ENCODE measurements at places on chromosomes 11 and 22.

GRCh38 chr22:33519071-33519973 is 401.0 kb downstream of the LARGE1 start:
- no peak for DNase-seq

DNA sequence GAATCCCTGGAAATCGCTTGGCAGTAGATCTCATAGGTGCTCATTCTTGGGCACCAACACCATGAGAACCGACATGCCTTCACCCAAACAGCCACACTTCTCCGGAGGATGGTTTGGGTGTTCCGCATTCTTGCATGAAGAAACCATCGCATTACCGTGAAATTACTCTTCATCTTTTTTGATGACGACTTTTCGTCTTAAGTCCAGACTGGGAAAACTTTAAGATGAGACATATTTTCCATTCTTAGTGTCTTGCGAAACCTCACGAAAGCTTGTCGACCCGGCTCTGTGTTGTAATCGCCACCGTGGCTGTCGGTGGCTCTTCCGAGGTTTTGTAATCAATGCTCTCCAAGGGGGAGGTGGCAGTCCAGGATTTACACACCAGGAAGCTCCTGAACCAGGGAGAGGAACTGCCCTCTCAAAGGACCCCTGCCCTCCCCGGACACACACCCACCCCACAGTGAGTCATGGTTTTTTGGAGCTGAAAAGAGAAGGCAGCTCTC is 1.7 kb downstream of the TOM1 start:
- DNase-seq: no peak

GRCh38 chr11:104011044-104011443 is 25.4 kb upstream of the DDI1 start:
- no peak for DNase-seq

DNA sequence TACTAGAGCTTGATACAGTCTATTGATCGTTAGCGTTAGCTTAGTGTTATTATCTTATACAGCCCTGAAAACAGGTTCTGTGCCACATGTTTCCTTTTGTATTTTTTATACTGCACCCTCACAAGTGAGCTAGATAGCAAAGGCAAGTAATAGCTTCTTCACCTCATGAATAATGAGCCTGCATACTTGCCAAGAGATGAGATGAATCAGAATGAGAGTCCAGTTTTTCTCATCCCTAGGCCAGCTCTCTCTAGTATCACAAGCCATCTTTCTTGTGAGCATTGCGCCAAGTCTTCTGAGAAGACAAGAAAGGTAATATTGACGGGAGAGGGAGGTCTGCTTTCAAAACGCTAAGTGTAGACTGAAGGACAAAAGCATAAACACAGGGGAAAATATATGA is 8.7 kb upstream of the CARD18 start:
- no peak for DNase-seq

GRCh38 chr22:22979954-22980353 is 90.4 kb upstream of the GNAZ start:
- DNase-seq: no peak

DNA sequence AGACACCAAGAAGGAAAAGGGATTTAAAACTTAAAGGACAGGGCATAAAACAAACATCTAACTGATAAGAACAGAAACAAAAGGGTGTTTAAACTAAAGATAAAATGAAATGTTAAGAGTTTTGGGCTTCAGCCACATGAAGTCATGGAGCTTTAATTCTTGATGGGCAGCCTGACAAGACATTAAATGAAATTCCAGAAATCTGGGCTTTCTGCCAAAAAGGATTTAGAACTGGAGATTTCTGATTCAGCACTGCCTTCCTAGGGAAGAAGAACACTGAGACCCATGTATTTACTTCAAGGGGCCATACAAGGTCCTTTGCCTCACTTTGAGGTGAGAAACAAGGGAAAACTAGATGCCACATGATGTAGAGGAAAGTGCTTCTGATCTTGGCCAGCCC is 355.9 kb upstream of the RAG2 start:
- DNase-seq: no peak

GRCh38 chr11:57899378-57899777 is 124.3 kb upstream of the OR9Q1 start:
- DNase-seq: no peak

DNA sequence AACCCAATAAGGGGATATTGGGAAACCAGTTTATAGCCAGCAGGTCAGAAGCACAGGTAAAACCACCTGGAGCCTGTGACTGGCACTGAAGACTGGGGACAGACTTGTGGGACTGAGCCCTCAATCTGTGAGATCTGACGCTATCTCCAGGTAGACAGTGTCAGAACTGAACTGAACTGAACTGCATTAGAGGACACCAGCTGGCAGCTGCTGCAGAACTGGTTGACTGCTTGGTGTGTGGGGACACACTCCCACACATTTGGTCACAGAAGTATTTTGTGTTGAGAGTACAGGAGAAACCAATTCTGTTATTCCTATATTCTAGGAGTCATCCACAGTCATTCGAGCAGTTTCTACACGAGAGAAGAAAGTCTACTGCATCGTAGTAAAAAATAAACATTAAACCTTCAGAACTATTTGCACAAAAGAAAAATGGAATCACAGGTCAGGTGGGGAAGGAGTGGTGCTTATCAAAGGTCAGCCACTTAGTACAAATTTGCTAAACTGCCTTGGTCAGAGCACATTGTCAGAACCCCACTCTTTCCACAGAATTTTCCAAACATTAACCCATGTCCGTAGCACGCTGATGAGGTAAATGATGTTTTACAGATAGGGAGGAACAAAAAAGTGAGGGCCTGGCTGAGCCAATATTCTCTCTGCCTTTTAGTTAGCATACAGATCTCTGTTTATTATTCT is 77.2 kb downstream of the SIK3 start:
- no peak for DNase-seq

DNA sequence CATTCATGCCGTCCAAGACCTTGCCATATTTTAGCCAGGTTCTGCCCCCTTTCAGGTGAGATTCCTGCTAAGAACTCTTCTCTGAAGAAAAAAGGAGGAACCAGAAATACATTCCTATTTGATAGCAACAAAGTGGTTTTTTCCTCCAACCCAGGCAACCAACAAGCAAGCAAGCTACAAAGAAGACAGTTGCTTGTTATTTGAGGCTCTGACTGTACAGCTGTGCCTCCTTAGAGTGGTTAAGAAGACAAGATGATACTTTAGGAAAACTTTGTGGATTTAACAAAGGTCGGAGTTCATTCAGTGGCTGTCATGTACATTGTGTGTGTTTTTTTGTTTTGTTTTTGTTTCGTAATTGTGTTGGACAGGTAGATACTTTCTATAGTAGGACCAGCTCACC is 21.7 kb downstream of the TEAD1 start:
- DNase-seq: no peak

DNA sequence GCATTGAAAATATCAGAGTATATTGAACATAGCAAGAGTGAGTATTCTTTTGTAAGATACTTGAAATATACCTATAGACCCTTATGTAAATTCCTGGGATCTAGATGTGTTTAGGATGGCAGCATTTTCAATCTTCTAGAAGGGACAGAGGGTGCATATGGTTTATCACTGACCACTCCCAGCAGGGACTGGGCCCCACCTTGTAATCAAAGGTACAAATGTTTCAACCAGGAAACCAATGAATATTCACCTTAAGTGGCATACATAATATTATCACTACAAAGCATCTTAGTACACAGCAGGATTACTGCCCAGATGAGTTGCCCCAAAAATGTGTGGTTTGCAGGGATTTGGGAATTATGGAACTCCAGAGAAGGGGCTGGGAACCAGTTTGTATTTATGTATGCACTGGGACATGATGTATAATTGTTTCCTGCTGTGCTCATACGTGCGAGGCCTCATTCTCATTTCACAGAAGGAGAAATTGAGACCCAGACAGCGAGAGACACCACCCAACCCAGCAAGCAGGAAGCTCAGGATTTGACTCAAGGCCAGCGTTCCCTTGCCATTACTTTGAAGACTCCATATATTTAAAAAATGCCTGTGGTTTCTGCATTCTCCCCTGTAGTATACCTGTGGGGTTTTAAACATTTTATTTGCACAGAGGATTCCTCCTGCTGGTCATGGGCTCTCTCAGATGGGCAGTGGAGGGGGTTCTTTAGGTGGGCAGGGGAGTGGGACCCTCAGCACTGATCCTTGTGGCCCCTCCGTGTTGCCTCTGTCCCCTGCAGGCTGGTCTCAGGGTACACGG is 5.2 kb downstream of the APOL4 start:
- no peak for DNase-seq

GRCh38 chr11:48020092-48020755 is 39.9 kb downstream of the PTPRJ start:
- no peak for DNase-seq

GRCh38 chr11:130457623-130458409 is 9.4 kb downstream of the ADAMTS15 start:
- DNase-seq: no peak
